Dorsolateral prefrontal cortex (tissue), 122 donors: ENCODE measurements at places on chromosomes 3 and 15. TPM values are rescaled to one million over a fixed set of nuclear protein-coding genes. Genes with fewer than 3 reads are reported as not detected.

NLGN1 gene
- 53.0 TPM for total RNA-seq

SPTBN5 gene
- 3.8 TPM for total RNA-seq

KBTBD13 gene
- total RNA-seq: not detected

CHRFAM7A gene
- total RNA-seq: 4.6 TPM

EXD1 gene
- 0.30 TPM for total RNA-seq

SLC2A2 gene
- total RNA-seq: 0.80 TPM

GOLGA8M gene
- 4.3 TPM for total RNA-seq

SEMA5B gene
- total RNA-seq: 18.3 TPM

CFAP20DC gene
- total RNA-seq: 0.88 TPM

SEC22C gene
- total RNA-seq: 59.0 TPM

RNF111 gene
- 55.9 TPM for total RNA-seq

CCR9 gene
- total RNA-seq: not detected

STRA6 gene
- total RNA-seq: 0.84 TPM

C3orf22 gene
- not detected for total RNA-seq

KIF7 gene
- 5.0 TPM for total RNA-seq

TPRG1 gene
- total RNA-seq: 3.3 TPM

CCR4 gene
- not detected for total RNA-seq

CPLX3 gene
- total RNA-seq: 5.5 TPM

HYAL2 gene
- total RNA-seq: 11.0 TPM

FGF12 gene
- 203 TPM for total RNA-seq

PRSS50 gene
- 0.20 TPM for total RNA-seq

TNIK gene
- total RNA-seq: 107 TPM

MESP2 gene
- 0.44 TPM for total RNA-seq

GUCA1C gene
- total RNA-seq: 0.55 TPM

ALDH1L1 gene
- 74.7 TPM for total RNA-seq

ZPLD1 gene
- not detected for total RNA-seq

NR2F2 gene
- total RNA-seq: 9.8 TPM

STX19 gene
- total RNA-seq: not detected

FAM174B gene
- total RNA-seq: 26.8 TPM

CYP1A1 gene
- 0.45 TPM for total RNA-seq

NRG4 gene
- total RNA-seq: 8.8 TPM

GOLGA8R gene
- 4.9 TPM for total RNA-seq

MINAR1 gene
- 4.8 TPM for total RNA-seq

SERP1 gene
- total RNA-seq: 59.1 TPM

CTDSPL gene
- total RNA-seq: 22.1 TPM

PLS1 gene
- 5.6 TPM for total RNA-seq

DCP1A gene
- 22.2 TPM for total RNA-seq

COLQ gene
- 9.6 TPM for total RNA-seq

ATP8B4 gene
- 17.4 TPM for total RNA-seq

TMED3 gene
- 23.9 TPM for total RNA-seq

IL17RC gene
- total RNA-seq: 16.8 TPM

ACOX2 gene
- total RNA-seq: 5.4 TPM

GABRR3 gene
- not detected for total RNA-seq

FBLN2 gene
- 5.4 TPM for total RNA-seq

SLC30A4 gene
- 16.3 TPM for total RNA-seq

LYZL4 gene
- total RNA-seq: 1.7 TPM

SCN11A gene
- total RNA-seq: 1.2 TPM
